ENCODE measurements at places on chromosomes 3 and 15.

GRCh38 chr15:69299943-69300588 is 1.4 kb downstream of the PAQR5 start:
- DNase-seq = no peak

- DNase-seq = peak; percentile 20
Measured at GRCh38 chr15:51752888-51753287, 1.5 kb downstream of the TMOD2 start.

DNA sequence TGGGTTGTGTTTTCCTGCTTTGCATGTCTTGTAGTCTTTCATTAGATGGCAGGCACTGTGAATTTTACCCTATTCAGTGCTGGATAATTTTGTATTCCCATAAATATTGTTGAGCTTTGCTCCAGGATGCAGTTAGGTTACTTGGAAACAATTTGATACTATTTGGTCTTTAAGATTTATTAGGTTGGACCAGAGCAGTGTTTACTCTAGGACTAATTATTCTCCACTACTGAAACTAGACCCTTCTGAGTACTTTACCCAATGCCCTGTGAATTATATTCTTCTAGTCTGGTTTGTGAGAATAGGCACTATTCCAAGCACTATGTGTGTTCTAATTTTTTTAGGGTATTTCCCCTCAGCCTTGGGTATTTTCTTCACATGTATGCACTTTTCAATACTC is 37.8 kb upstream of the TASOR start:
- DNase-seq = no peak

- DNase-seq = peak; percentile 96
Measured at GRCh38 chr15:92809064-92809879, 90.9 kb upstream of the CHD2 start.

- DNase-seq = no peak
Measured at GRCh38 chr15:62649793-62650420, 392.6 kb upstream of the TPM1 start.

DNA sequence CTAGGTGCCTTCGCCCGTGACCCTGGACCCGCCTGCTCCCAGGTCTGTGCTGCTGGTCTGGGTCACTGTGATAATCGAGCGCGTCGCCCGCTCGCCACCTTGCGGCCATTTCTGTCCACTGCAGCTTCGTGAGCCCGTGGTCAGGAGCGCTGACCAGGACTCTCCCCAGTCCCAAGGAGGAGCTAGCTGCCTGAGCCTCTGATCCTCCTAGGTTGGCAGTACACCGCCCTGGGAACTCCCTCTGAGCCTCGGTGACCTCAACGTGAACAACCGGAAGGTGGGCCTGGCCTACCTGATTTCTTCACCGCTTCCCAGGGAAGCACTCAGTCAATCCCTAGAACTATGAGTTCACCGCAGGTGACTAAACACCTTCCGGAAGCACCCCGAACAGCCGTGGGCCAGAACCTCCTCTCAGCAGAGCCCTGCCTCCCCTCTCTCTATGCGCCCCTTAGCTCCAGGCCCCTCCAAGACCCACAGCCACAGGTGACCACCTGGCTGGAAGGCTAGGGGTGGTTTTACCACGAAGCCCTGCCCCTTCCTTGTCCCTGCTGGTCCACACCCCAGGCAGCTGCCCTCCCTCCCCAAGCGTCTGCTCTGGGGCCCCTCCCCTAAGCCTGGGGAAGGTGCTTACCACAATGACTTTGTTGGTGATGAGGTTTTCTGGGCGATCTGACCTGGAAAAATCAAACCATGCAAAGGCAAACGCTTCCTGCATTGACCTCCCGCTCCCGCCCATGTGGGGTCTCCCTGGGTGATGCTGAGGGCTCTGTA is 9.7 kb downstream of the PLA2G4D start:
- DNase-seq = peak; percentile 45

GRCh38 chr3:128367761-128368160 is 98.9 kb downstream of the DNAJB8 start:
- no peak for DNase-seq

DNA sequence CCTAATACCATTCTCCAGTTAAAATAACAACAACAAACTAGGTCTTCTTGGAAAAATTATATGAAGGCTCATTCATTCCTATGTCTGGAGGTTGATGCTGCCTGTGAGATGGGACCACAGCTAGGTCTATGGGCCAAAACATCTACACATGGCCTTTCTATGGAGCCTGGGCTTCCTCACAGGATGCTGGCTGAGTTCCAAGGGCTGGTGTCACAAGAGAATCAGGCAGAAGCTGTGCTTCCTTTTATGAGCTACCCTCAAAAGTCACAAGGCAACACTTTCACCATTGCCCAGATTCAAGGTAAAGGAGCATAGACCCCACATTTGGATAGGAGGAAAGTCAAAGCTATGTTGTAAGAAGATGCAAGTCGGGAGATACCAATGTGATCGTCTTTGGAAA is 4.6 kb upstream of the RTP2 start:
- DNase-seq = no peak

DNA sequence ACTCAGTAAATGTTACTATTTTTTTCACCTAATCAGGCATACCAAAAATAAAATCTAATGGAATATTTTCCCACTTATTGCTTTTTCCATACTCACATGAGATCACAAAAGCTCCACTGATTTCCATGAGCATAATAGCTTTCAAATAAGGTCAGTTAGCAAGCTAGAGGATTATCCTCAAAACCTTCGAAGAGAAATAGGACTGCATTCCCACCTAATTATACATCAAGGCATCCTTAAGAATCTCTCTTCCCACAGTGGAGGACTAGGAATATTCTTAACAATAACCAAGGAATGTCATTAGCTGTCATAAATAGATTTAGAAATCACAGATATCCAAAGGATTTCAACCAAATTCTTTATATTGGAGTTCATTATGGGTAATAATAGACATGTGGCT is 127.9 kb upstream of the STT3B start:
- no peak for DNase-seq

Data from midbrain (tissue), 1 donor.